ENCODE measurements at places on chromosomes 13 and 19.

DNA sequence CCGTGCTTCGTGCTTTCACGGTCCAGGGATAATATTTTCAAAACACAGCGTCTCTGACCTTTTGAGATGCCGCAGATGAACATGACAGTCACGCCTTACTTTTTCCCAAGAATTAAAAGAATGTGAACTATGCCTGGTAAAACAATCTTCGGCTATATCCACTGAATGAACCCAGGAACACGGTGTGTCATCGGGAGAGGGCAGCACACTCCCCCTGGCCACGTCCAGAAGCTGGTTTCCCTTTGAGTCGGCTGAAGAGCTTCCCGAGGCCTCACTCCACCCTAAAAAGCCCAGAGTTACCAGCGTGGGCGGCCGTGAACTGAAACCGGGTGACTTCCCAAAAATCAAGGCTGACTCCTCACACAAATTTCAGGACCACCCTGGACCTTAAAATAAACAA lies 22.9 kb upstream of the SHISA2 start:
- DNase-seq, result no peak

GRCh38 chr19:9885077-9885552 lies 50.0 kb downstream of the PIN1 start:
- DNase-seq, result no peak

DNA sequence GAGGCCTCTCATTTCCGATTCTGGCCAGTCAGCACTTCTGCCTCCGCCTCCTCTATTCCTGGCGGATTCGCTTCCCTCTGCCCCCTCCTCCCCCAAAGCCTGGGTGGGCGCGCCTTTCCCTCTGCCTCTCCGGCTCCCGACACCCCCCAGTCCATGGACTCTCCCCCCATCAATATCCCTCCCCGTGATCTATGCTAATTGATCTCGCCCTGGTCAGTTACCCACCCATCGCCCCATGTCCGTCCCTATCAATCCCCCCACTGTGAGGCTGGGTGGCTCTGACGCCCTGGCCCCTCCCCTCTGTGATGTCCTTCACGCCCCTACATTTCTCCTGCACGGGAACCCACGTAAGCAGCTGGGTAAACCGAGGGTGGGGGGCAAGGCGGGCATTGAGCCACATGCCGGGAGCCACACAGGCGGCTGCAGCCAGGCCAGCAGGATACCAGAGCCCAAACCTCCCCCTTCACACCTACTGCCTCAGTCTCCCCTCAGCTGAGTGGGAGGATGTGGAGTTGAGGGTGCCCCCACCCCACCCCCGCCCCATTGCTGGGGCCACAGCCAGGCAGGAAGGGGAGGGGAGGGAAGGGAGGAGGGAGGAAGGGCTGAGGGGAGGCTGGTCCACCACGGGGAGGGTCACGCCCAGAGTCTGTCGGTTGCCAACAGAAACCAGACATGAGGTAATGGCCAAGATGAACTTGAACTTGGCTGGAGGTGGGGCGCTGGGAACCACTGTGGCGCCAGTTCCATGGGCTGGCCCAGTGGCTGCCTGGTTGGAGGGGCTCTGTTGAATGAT lies 21.0 kb downstream of the SMIM24 start:
- no peak for DNase-seq

DNA sequence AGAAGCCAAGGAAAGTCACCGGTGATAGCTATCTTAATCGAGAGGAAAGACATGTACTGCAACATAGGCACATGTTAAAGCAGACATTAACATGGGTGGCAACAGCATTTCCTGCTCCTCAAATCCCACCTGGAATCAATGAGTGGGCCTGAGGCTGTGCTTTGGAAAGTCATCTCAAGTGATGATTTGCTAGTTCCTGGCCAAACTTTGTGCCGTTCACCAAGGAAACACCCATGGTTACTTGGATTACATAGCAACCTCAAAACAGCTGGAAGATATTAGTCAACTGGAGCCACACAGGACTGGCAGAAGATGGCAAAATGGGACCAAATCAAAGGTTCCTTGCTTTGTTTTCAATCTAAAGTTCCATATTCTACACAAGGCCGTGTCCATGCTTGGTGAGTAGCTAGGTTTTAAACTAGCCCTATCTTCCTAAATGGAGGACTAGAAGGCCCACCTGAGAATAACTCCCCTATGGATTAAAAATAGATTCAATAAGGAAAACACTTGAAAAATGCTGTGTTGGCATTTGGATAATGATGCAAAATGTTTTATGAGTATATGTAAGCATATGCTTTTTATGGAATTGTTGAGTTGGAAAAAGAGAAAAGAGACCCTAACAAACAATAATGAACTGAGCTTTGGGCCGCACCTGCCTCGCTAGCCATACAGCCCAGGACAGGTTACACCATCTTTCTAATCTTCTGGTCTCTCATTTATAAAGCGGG lies 144.5 kb downstream of the RGCC start:
- DNase-seq, result no peak

DNA sequence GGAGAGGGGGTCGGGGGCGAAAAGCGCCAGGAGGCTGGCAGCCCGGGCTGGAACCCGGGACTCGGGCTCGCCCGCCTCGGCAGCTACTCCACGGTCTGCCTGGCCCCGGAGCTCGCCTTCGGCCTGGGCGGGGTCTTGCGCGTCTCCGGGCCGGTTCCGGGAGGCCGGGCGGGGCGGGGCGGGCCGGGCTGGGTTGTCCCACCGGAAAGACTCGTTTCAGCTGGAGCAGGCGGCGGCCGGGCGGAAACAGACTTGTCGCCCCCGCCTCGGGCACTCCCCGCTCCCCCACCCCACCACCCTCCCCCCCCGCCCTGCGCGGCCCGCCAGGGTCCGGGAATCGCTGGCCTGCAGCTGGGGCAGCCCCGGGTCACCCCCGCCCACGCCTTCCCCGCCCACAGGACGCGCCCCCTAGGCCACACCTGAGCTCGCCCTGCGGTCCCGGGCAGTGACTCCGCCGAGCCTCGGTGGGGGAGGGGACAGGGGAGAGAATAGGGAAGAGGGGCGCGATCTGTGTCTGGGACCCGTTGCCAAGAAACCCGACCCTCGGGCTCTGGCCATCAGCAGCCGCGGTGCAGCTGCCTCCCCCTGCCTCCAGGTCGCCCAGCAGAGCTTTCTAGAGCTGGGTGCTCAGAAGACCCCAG lies 109.4 kb downstream of the KCTD15 start:
- DNase-seq, result no peak

DNA sequence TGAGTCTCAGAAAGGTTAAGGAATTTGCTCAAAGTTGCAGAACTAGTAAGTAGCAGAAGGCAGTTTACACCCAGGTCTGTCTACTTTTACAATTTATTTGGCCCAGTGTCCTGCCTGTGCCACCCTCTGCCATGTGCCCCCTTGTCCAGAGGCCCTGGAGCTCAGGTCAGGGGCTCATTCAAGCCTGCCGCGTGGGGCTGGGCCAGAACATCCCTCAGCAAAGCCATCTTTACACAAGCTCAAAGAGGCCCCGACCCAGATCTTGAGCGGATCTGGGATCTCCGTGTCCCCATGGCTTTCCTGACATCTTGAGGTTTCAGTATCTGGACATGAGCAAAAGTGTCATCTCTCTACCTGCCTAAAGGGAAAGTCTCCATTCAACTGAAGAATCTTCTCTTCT lies 76.4 kb upstream of the VSTM2B start:
- no peak for DNase-seq

DNA sequence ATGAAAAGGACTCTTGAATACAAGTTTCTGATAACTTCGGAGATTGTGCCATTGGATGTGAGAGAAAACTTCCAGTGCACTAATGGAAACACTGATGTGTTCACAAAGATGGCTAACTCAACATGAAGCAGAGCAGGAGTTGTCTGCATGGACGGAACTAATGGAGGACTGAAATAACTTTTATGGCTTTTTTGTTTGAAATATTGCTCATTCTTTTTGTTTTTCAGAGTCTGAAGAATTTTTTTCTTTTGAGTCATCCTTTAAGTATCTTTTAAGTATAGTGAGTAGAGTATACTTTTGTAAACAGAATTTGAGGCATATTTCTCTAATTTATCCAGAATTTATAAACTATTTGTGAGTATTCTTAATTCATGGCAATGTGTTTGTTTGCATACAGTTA lies 25.7 kb downstream of the CRYL1 start:
- no peak for DNase-seq

DNA sequence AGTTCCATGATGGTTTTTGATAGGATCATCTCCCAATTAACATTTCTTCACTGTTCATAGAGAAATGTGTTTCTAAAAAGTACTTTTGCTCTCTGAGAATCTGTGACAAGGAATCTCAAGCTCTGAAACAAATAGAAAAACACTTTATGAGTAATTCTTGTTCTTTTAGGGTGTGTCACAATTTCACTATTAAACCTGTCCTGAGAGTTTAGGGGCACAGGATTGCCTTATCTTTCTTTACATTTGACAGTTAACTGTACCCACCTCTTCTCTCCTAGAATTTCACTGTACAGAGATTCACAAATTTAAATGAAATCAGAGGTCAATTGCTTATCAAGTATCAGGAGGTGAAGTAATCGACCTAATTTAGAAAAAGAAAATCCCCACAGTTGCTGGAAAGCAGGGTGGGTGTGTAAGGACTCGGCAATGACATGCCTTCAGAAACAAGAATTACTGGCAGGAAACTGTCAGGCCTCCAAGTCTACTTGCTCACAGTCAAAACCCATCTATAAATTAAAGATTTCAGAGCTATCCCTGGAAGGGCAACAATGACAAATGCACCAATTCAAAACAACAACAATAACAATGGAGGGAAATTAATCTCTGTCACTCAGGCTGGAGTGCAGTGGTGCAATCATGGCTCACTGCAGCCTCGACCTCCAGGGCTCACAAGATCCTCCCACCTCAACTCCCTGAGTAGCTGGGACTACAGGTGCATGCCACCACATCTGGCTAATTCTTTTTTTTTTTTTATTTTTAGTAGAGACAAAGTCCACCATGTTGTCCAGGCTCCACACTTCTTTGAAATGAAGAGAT lies 250.2 kb downstream of the ABCC4 start:
- no peak for DNase-seq

DNA sequence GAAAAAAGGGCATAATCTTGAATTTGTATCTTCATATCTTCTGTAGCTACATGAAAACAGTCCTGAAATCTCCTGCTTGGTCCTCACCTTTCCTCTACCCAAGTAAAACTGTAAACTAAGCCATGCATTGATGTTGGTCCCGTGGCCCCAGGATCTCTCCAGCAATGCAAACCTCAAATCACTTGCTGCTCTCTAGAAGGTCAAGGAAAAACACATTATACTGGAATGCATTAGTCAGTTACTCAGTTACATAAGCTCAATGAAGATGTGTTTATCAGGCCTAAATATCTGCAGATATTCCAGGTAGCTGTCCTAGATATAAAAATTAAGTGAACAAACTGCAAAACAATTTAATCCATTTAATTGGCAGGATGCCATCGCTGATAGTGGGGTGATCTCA lies 261.8 kb downstream of the ABCC4 start:
- no peak for DNase-seq

- no peak for DNase-seq
Observed at GRCh38 chr13:112052213-112052612, 14.7 kb upstream of the SOX1 start.

DNA sequence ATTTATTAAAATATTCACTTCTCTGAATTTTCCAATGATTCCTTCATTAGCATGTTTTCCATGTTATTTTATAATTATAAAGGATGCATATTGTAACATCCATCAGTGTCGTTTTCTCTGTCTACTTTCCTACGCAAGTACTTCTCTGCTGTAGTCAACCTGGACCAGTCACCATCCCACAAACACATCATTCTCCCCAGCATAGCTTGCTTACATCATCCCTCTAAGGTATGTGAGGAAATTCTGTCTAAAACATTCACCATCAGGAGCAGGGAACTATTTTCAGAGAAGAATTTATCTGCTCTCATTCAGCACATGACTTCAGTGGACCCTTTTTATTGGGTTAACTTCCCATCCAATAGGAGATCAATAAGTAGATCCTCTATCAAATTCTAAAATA lies 806.1 kb upstream of the ARGLU1 start:
- no peak for DNase-seq

DNA sequence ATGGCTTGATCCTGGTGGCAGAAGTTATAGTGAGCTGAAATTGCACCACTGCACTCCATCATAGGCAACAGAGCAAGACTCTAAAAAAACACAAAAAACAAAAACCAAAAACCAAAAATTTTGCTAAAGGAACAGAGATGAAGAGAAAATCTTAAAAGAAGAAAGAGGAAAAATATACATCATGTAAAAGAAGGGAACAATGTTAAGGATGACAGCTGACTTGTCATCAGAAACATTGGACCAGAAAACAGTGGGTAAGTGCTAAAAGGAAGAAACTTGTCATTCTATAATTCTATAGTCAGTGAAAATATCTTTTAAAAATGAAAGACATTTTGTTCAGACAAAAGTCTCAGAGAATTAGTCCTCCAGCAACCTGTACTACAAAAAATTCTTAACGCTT lies 93.8 kb downstream of the WASF3 start:
- DNase-seq, result no peak

DNA sequence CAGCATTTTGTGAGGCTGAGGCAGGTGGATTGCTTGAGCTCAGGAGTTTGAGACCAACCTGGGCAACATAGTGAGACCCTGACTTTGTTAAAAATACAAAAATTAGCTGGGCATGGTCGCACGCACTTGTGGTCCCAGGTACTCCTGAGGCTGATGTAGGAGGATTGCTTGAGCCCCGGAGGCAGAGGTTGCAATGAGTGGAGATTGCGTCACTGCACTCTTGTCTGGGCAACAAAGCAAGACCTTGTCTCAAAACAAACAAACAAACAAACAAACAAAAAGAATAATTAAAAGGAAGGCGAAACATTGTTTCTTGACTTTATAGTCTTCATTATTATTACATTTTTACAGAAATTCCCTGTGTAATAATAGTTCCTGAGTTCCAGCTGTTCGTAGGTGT lies 15.9 kb downstream of the BIVM start:
- no peak for DNase-seq

DNA sequence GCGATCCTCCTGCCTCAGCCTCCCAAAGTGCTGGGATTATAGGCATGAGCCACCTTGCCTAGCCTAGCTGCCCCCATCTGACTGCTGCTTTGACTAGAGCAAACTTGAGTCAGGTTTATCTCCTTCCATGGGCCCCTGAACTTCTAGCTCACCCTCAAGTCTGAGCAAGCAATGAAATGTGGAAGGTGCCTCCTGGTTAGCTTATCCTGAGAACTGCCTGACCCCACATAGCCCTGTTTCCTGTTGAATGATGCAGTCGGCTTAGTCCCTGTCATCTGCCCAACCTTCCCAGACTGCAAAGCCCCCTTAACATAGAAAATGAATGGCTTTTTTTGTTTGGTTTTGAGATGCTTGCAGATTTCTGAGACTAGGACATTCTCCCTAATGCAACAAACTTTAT lies 8.9 kb upstream of the TMEM160 start:
- DNase-seq, result no peak

GRCh38 chr19:49564616-49565045 lies 15.7 kb downstream of the NOSIP start:
- DNase-seq, result no peak

GRCh38 chr13:52703482-52703881 lies 36.1 kb downstream of the CNMD start:
- DNase-seq, result no peak

- DNase-seq, result no peak
Observed at GRCh38 chr19:23415561-23416191, 20.4 kb upstream of the ZNF91 start.

DNA sequence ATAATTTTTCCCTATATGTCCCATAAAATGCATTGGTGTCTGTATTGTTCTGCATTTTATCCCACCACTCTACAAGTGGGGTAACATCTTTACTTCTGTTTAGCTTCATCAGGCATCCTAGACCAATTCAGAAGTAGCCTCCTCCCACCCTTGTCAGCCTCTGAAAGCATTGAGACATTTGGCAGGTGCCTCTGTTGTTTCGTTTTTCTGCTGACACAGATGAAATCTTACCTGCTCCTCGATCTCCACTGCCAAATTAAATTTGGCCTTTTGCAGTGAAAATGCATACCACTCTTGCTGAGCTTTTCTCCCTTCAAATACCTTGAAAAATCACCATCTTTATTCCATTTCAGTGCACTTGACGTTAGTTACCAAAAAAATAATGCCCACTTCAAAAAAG lies 83.5 kb upstream of the STARD13 start:
- DNase-seq, result no peak
